ENCODE measurements at places on chromosomes 5 and 9. TPM values are rescaled to one million over a fixed set of nuclear protein-coding genes. Genes with fewer than 3 reads are reported as not detected.

The TEX48 gene
- not detected for total RNA-seq

The ELP1 gene
- total RNA-seq: 52.1 TPM

The BTNL8 gene
- total RNA-seq: not detected

The FABP6 gene
- not detected for total RNA-seq

The PRDM9 gene
- not detected for total RNA-seq

The PPP1R26 gene
- total RNA-seq: 19.5 TPM
